Fibroblast of skin of back (primary cell): ENCODE measurements at places on chromosomes 4 and X.

GRCh38 chr4:112540695-112541094 is 24.7 kb upstream of the NEUROG2 start:
- no peak for DNase-seq

- DNase-seq = peak; percentile 1
Measured at GRCh38 chr4:182684796-182685195, 232.4 kb downstream of the DCTD start.

DNA sequence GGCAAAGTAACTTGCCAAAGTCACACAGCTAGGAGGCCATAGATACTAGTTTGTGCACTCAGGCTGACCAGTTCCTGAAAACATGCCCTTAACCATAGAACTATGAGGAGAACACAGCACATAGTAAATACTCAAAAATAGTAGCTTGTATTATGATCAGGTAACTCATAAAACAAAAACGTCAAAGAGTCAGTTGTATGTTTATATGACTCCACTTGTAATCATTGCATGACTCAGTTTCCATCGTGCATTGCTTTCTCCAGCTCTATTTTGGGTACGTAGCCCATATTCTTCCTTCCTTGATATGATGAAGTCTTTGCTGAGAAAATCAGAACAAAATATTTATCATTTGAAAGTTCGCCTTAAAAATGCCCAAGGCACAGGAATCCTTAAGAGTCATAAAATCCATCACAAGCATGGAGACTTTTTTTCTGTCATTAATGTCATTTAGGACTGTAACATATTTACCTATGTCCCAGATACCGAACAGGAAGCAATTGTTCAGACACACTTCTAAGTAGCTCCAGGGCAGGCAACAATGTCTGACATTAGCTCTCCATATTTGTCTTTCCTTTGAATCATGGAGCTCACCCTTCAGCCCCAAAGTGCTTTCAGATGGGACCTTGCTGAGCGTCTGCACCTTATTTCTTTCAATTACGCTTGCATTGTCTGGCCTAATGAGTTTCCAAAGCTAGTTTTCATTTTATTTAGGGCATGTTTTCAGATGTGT is 11.2 kb upstream of the MID1 start:
- no peak for DNase-seq

GRCh38 chr4:68176904-68177303 is 47.2 kb upstream of the TMPRSS11F start:
- no peak for DNase-seq
